ENCODE measurements at places on chromosomes 7 and 10.

GRCh38 chr10:116452338-116452720 is 24.7 kb downstream of the PNLIPRP3 start:
- no peak for DNase-seq

- peak; percentile 63 for DNase-seq
Measured at GRCh38 chr10:135601-136464, 578 bp downstream of the ZMYND11 start.

GRCh38 chr7:102463841-102464576 is 654 bp downstream of the ALKBH4 start:
- no peak for DNase-seq

- DNase-seq: no peak
Measured at GRCh38 chr10:74882831-74883230, 56.4 kb downstream of the KAT6B start.

GRCh38 chr7:50418086-50418515 is 32.0 kb downstream of the FIGNL1 start:
- DNase-seq: peak; percentile 85

GRCh38 chr10:80580638-80581468 is 43.2 kb downstream of the SH2D4B start:
- DNase-seq: no peak

GRCh38 chr7:22911889-22912288 is 89.2 kb upstream of the TOMM7 start:
- DNase-seq: no peak

- DNase-seq: no peak
Measured at GRCh38 chr7:55593172-55593514, 20.8 kb upstream of the VOPP1 start.

- no peak for DNase-seq
Measured at GRCh38 chr10:60140651-60141632, 234.6 kb upstream of the CCDC6 start.

- no peak for DNase-seq
Measured at GRCh38 chr7:134625550-134625949, 21.1 kb upstream of the BPGM start.

- DNase-seq: no peak
Measured at GRCh38 chr7:1872191-1873069, 202.4 kb downstream of the ELFN1 start.

GRCh38 chr10:21021843-21022594 is 124.9 kb upstream of the NEBL start:
- no peak for DNase-seq

- no peak for DNase-seq
Measured at GRCh38 chr10:21526860-21527597, 1.5 kb upstream of the SKIDA1 start.

DNA sequence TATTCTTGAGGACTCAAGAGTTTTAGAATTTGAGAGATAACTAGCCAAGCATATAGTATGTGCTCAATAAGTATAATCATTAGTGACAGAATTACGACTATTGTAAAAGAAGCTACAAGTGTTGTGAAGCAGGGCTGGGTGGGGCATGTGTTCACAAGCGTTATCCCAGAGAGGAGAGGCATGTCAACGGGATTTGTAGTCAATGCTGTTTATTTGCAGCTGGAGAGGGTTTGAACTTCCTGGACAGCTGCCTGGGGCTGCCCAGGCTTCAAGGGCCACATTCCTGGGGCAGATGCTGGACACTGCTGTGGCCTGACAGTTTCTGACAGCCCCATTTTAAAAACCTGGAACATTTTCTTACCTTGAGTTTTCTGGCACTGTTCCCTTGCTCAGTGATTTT is 36.9 kb upstream of the CDHR3 start:
- DNase-seq: no peak

DNA sequence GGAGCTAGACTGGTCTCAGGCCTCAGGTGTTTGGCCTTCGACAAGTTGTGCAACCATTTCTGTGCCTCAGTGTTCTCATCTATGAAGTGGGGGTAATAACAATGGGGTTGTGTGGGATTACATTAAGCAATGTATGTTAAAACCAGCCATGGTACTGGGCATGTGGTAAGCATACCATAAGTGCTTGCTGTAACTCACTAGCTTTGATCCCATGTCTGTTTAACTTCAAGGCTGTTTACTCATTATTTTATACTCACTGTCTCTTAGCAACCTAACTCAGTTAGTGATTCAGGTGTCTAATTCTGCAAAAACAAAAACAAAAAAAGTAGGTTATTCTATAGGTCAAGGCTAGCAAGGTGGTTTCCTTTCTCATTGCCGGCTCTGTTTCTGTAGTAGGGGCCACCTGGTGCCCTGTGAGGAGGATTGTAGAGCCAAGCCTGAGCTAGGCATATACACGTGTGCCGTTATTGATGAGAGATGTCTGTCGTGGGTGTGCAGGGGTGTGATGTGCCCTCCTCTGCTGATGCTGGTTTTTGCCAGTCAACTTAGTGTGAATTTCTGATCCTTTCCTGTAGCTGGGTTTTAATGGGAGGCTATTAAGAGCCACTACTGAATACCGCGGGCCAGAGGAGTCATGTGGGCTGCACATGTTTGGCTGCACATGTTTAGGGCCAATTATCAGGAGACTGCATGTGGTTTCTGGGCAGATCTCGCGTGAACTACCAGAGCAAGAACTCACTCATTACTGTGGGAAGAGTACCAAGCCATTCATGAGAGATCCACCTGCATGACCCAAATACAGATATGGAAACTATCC is 56.2 kb downstream of the EEPD1 start:
- peak; percentile 59 for DNase-seq

DNA sequence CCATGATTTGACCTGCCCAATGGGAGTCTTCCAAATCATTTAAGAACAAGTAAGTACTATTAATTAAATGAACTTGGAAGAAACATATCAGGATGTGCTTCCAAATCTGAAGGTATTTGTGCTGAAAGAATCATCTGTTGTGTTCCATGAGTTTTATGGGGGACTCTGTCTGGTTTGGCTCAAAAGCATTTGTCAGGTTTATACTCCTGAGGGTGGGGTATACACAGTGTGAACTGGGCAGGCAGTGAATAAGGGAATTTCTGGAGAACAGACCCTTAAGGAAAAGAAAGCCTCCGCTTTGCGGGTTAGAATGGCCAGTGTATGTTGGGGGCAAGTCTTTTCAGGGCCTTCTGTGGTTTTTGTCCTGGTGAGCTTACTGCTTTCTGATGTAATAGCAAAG is 29.9 kb downstream of the TCF7L2 start:
- DNase-seq: no peak

DNA sequence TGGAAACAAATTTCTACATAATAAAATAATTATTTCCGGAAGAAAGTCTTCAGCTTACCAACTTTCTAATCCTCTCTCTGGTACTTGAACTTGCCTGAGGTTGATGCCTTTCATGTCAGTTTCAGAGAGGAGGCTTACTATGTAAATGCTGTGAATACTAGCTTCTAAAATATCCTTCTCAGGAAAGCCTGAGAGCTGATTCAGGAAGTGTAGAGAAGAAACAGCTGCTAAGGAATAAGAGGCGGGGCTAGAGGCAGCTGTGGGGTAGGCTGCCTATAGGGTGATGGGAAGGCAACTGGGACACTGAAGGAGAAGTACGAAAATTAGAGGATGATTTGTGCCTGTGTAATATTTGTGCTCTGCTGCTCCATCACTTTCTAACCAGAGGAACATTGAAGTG is 69.3 kb downstream of the AVL9 start:
- DNase-seq: no peak

GRCh38 chr10:131908151-131908550 is 7.3 kb downstream of the PPP2R2D start:
- no peak for DNase-seq

GRCh38 chr7:75039709-75040108 is 33.9 kb downstream of the RCC1L start:
- no peak for DNase-seq

DNA sequence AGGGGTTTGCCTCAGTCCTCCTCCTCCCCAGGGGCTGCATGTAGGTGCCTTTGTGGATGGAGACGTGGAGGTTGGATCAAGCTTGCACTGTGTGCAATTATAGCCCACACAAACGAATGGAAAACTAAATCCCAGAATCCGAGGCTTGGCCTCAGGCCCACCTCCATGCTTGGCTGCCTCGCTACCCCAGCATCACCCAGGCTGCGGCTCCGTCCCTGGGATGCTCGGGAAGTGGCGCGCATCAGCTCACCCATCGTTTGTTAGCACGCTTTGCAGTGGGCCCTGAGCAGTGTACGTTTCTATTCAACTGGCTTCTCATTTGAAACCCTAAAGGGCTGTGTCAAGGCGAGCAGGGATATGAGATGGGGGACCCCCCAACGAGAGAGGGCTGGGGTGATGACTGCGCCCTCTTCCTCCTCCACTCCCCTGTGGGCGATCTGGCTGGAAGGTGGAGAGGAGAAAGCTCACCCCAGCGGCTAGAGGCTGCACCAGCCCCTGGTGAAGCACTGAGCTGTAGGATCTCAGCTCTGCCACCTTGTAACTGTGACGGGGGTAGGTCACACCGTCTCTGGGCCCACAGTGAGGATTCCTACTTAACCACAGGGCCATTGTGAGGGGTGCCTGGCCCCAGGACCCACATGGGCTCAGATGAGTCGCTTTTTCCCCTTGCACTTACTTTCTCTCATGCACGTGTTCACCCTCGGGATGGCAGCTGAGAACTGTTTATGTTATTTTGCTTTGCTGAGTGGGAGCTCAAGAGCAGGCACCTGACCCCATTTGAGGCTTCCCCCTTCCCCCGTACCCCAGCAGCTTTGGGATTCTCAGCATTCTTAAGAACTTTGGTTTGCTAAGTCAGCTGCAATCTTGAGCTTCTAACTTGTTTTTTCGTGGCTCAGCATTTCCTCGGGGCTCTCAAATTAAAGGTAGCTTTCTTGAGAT is 12.7 kb upstream of the BTBD16 start:
- no peak for DNase-seq

DNA sequence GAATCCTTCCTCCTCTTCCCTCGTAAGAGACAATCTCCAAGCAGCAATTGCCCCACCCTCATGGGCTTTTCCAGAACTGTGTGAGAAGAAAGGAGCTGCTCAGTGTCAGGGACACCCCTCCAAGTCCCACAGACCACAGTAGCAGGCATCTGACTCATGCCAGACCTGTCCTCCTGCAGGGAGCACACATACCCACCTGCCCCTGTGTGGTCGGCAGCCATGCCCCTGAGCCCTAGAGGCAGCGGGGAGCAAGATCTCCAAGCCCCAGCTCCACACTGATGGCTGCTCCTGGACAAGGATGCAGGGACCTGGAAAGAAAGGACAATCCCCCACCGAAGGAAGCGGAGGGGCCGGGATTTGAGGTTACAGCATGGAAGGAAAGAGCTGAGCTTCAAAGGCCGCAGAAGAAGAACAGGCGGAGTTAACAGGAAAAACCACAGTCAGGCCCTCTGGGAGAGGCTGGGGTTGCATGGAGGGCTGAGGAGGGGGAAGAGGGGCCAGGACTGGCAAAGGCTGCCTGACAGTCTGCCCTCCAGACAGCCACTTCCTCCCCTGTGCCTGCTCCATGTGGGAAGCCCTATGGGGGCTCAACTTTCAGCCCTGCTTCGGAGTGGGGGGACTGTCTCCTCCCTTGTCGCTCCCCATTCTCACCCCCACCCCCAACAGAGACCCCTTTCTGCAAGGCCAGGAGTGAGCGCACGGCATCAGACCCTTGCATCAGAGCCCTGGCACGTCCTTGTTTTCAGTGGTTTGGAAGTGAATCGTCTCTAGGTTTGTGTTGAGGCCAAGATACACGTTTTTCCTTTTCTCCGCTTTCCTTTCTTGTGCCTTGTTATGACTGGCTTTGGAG is 46.8 kb downstream of the ASB13 start:
- no peak for DNase-seq

- no peak for DNase-seq
Measured at GRCh38 chr10:114683593-114683992, 25.5 kb upstream of the ABLIM1 start.

- DNase-seq: no peak
Measured at GRCh38 chr10:72375173-72375572, 20.5 kb upstream of the DNAJB12 start.

DNA sequence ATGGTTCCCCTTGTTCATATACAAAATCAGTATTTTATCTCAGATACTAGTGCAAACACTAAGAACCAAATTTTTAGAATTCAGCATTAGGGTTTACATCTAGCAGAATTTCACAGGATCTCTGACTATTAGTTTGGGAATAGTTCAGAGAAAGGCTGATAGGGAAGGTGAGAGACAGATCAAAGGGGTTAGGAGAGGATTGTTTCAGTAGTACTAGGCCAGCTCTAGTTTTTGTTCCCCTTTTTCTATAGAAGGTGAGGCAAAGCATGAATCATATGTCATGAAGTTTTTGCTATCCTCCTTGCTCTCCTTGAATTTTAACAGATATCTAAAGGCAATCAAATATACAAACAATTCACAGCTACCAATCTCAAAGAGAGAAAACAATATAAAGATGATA is 26.1 kb upstream of the CTNNA3 start:
- no peak for DNase-seq

DNA sequence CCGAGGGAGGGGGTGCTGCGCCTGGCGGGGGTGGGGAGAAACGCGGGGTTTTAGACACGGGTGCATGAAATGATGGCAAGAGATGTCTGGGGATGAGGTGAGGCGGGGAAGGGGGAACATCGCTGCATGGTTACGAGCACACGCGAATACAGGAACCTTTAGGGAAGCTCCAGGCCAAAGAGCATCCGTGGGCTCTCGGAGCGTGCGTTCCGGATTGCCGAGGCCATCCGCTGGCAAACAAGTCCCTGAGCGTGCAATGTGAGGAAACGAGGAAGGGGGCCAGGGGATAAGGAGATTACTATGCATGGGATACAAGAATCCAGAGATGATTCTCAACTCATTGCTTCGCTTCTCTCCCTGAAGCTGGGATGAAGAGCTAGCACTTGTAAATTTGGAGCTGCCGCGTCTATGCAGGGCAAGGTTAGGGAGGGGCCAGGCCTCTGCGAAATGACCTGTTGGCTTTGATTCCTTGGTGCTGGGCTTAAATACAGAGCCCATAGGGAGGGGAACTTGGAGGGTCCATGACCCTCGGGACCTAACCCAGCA is 520 bp upstream of the WNT2 start:
- no peak for DNase-seq

GRCh38 chr7:91164506-91164905 is 99.7 kb upstream of the FZD1 start:
- no peak for DNase-seq

DNA sequence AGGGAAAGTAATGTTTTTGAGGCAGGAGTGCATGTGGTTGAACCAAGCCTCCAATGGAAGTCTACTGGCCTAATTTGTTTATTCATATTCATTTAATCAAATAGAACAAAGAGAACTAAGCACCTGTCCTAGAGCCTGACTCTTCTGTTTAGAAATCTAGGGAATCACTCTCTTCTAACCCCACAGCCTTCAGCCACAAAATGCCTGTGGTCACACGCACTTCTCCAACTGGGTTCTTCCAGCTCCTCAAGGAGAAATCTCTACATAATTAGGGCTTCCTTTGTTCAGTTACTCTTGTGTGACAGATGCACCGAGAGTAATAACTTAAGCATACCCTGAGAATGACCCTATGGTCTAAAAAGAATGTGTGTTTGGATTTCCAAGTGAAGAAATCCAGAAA is 133.7 kb upstream of the NAMPT start:
- no peak for DNase-seq
